ENCODE measurements at places on chromosomes 16 and 17. TPM values are rescaled to one million over a fixed set of nuclear protein-coding genes. Genes with fewer than 3 reads are reported as not detected.

HSD17B1 gene
- 0.56 TPM for total RNA-seq

- H3K4me1 ChIP-seq = no peaks in the 10 kb centered on the region
- no peaks in the 10 kb centered on the region for H3K36me3 ChIP-seq
- H3K4me3 ChIP-seq = no peak overlapping the region
- peak; percentile 3 for DNase-seq
These were observed 416.4 kb downstream of the CDH11 start for GRCh38 chr16:64705443-64705842.

DNA sequence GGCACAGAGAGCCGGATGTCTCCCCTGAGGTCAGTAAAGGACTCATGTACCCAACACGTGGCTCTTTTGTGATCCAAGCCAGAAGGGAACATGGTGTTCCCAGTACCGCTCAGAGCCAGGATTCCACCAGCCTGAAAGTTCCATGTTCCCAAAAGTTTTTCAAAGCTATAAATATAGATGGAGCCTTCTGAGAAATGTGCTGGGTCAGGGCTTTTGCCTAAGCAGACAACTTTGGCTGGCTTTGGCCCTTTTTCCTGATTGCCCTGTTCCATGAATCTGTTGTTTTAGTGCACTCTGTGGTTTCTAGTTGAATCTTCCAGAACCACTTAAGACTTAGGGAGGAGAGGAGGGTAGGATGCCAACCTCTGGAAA lies 128.5 kb upstream of the HS3ST2 start:
- no peaks in the 10 kb centered on the region for H3K36me3 ChIP-seq
- H3K4me3 ChIP-seq = no peak overlapping the region
- H3K4me1 ChIP-seq = no peaks in the 10 kb centered on the region
- peaks cover 13% of the 10 kb centered on the region for H3K27me3 ChIP-seq

- H3K36me3 ChIP-seq = peaks cover 38% of the 10 kb centered on the region
- H3K27ac ChIP-seq = peak overlapping the region; percentile 84
- H3K4me3 ChIP-seq = peak overlapping the region; percentile 80
- H3K27me3 ChIP-seq = no peaks in the 10 kb centered on the region
- peaks cover 3% of the 10 kb centered on the region for H3K4me1 ChIP-seq
These were observed 522 bp upstream of the POLDIP2 start for GRCh38 chr17:28357901-28358197.

- peaks cover 9% of the 10 kb centered on the region for H3K4me1 ChIP-seq
- no peaks in the 10 kb centered on the region for H3K27me3 ChIP-seq
- H3K4me3 ChIP-seq = no peak overlapping the region
- H3K27ac ChIP-seq = no peak overlapping the region
- H3K36me3 ChIP-seq = peaks cover 65% of the 10 kb centered on the region
These were observed 24.4 kb downstream of the SREBF1 start for GRCh38 chr17:17812211-17813054.

DNA sequence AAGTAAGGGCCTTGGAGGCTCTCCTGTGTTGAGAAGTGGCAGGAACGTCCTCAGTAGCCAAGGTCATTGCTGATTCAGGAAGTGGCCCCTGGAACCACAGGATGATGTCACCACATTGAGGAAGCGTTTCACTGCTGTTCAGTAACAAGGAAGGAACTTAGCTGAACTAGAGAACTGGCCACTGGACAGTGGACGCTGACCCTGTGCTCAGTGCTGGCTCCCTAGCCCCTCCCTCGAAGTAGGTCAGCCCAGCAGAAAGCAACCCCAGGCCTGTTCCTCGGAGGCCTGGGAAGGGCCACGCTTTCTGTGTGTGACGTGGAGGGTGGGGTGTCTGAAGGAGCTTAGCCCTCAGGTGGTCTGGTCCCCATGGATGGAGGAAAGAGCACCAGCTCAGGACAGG lies 58.3 kb downstream of the B9D1 start:
- H3K4me1 ChIP-seq = peaks cover 5% of the 10 kb centered on the region
- no peaks in the 10 kb centered on the region for H3K27me3 ChIP-seq
- peak; percentile 79 for DNase-seq
- no peak overlapping the region for H3K27ac ChIP-seq
- H3K4me3 ChIP-seq = no peak overlapping the region

GRCh38 chr17:73588891-73589290 lies 55.4 kb downstream of the SDK2 start:
- DNase-seq = no peak
- no peaks in the 10 kb centered on the region for H3K27me3 ChIP-seq
- H3K27ac ChIP-seq = no peak overlapping the region
- H3K4me1 ChIP-seq = no peaks in the 10 kb centered on the region
- no peaks in the 10 kb centered on the region for H3K36me3 ChIP-seq

DNA sequence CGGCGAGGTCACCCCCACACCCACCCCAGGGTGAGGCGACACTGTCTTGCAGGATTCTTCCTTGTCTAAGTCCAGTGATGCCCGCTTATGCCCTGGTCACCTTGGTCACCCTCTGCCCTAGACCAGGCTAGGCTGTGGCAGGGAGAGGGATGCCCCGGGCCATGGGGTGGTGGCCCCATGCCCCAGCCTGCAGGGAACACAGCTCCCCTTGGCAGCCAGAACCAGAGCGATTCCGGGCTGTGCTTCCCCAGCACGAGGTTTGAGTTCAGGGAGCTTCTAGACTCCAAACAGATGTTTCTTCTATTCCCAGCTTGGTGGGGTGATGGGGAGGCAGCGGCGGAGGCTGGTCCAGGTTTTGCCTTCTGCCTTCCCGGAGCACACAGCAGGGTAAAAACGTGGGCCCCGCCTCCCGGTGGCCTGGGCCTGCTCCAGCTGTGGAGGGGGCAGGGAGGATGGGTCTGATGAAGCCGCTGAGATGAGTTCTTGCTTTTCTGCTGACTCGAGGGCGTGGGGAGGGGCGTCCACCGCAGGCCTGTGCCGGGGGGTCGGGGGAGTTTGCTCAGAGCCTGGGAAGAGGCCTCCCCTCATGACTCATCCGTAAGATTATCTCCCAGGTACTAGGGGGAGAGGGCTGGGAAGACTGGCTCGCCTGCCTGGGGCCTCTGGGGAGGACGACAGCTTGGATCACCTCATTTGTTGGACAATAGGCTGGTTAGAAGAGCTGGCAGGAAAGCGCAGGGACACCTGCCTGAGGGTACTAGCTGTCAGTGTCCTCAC lies 15.4 kb downstream of the SMTNL2 start:
- H3K27me3 ChIP-seq = peaks cover 17% of the 10 kb centered on the region
- peak overlapping the region; percentile 68 for H3K27ac ChIP-seq
- H3K4me3 ChIP-seq = no peak overlapping the region
- peaks cover 20% of the 10 kb centered on the region for H3K4me1 ChIP-seq
- peak; percentile 15 for DNase-seq
- H3K36me3 ChIP-seq = no peaks in the 10 kb centered on the region

- H3K36me3 ChIP-seq = peaks cover 6% of the 10 kb centered on the region
- peak overlapping the region; percentile 60 for H3K27ac ChIP-seq
- DNase-seq = no peak
- no peaks in the 10 kb centered on the region for H3K27me3 ChIP-seq
- peak overlapping the region; percentile 100 for H3K4me3 ChIP-seq
- peaks cover 5% of the 10 kb centered on the region for H3K4me1 ChIP-seq
These were observed 483 bp downstream of the RPA1 start for GRCh38 chr17:1830288-1830687.

DNA sequence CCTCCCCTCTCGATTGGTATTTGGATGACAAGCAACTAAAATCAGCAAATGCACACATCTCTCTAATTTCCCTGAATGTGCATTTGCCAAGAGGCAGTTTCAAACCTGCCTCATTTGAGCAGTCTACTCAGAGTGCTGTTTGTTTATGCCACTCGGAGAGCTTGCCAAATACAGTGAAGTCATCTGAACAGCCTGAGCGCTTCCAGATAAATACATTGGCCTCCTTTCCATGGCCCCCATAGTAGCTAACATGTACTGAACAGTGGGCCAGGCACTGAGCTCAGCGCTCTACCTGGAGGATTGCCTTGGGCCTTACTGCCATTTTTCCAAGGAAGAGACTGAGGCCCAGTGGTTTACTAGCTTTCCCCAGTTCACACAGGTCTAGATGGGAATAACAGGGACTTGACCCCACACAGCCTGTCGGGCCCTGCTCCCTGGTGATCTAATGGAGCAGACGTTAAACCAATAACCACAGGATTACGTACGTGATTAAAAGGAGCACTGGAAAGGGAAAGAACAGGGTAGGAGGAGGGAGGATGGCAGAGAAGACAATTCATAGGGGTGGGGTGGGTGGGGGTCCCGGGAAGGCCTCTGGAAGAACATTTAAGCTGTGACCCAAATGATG lies 18.7 kb upstream of the ANKRD40CL start:
- peak overlapping the region; percentile 31 for H3K27ac ChIP-seq
- H3K4me3 ChIP-seq = no peak overlapping the region
- DNase-seq = peak; percentile 90
- H3K4me1 ChIP-seq = peaks cover 16% of the 10 kb centered on the region
- H3K27me3 ChIP-seq = no peaks in the 10 kb centered on the region

- no peaks in the 10 kb centered on the region for H3K36me3 ChIP-seq
- H3K27me3 ChIP-seq = peaks cover 7% of the 10 kb centered on the region
- no peak overlapping the region for H3K4me3 ChIP-seq
- DNase-seq = no peak
- H3K4me1 ChIP-seq = peaks cover 7% of the 10 kb centered on the region
These were observed 18.2 kb upstream of the ABR start for GRCh38 chr17:1197781-1198490.

- H3K36me3 ChIP-seq = no peaks in the 10 kb centered on the region
- no peak overlapping the region for H3K27ac ChIP-seq
- no peaks in the 10 kb centered on the region for H3K27me3 ChIP-seq
- H3K4me3 ChIP-seq = no peak overlapping the region
- H3K4me1 ChIP-seq = peaks cover 6% of the 10 kb centered on the region
- peak; percentile 85 for DNase-seq
These were observed 88.2 kb upstream of the HAS3 start for GRCh38 chr16:69017036-69017783.

KANSL1 gene
- 49.6 TPM for total RNA-seq

DNA sequence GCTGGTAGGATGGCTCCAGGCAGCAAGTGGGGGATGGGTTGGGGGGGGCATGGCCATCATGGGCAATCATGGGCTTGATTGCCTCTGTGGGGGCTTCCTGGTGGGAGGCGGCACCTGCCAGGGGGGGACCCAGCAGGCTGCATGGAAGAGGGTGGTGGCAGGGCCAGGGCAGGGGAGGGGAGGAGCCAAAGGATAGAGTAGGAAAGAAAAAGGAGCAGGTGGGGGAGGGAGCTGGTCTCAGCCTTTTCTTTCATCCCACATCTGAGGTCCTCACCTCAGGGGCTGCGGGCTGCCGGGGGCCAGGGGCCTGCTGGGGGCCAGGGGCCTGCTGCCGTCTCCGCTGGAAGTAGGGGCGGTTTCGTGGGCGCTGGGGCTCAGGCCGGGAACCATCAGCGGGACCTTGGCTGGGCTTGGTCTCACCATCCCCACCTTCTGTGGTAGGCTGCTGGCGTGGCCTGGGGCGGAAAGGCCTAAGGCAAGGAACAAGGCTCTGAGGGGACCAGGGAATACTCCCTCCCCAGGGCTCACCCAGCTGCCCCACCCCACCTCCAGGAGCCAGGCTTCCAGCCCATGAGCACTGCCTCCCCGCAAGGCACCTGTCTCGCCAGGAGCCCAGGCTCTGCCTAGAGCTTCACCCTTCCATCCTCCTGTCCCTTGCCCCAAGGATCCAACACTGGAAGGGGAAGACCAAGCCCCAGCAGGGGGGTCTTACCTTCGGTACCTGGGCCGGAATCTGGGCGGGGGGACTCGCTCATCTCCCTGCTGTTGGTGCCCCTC lies 5.0 kb downstream of the YBX2 start:
- no peaks in the 10 kb centered on the region for H3K4me1 ChIP-seq
- no peak overlapping the region for H3K4me3 ChIP-seq
- no peaks in the 10 kb centered on the region for H3K36me3 ChIP-seq
- H3K27me3 ChIP-seq = peaks cover 76% of the 10 kb centered on the region
- DNase-seq = no peak
- no peak overlapping the region for H3K27ac ChIP-seq

GRCh38 chr16:3317315-3317999 lies 12.2 kb downstream of the ZNF75A start:
- H3K4me3 ChIP-seq = no peak overlapping the region
- peak; percentile 6 for DNase-seq
- H3K27me3 ChIP-seq = no peaks in the 10 kb centered on the region
- H3K36me3 ChIP-seq = peaks cover 43% of the 10 kb centered on the region
- H3K4me1 ChIP-seq = no peaks in the 10 kb centered on the region
- H3K27ac ChIP-seq = no peak overlapping the region

- no peaks in the 10 kb centered on the region for H3K27me3 ChIP-seq
- H3K36me3 ChIP-seq = peaks cover 22% of the 10 kb centered on the region
- DNase-seq = peak; percentile 41
- no peak overlapping the region for H3K4me3 ChIP-seq
- H3K27ac ChIP-seq = no peak overlapping the region
These were observed 65.0 kb downstream of the MRM3 start for GRCh38 chr17:846901-847843.

DNA sequence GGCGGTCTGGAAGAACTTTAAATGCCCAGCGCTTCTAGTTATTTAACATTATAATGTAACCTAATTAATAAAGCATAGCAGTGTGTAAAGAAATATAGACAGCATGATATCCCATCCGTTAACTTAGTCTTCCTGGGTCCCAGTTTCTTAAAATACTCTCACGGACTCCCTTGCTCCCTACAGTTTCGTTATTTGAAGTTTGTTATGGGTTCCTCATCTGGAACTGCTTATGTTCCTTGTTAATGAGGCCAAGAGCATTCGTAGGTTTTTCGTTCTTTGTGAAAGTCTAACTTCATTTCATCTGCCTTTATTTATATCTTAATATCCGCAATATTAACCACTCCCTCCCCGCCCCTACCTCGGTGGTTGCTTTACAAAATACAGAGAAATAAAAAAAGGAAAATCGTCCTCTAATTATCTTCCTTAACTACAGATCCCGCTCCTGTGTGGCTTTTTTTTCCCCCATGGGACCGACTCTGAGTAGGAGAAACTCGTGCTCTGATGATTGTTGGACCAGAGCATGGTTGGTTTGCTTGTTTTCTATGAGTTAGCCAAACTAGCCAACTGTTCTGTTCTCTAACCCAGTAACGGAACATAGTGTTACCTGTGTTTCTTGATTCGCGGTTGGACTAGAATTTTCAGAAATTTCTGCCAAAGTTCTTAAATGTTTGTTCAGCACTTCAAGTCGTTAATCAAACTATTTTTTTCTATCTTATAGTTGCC lies 863 bp downstream of the ADPRM start:
- H3K27ac ChIP-seq = peak overlapping the region; percentile 72
- peaks cover 5% of the 10 kb centered on the region for H3K36me3 ChIP-seq
- H3K27me3 ChIP-seq = no peaks in the 10 kb centered on the region
- peak; percentile 10 for DNase-seq
- H3K4me3 ChIP-seq = peak overlapping the region; percentile 77
- peaks cover 2% of the 10 kb centered on the region for H3K4me1 ChIP-seq

ZC3H7A gene
- total RNA-seq = 33.3 TPM

DNA sequence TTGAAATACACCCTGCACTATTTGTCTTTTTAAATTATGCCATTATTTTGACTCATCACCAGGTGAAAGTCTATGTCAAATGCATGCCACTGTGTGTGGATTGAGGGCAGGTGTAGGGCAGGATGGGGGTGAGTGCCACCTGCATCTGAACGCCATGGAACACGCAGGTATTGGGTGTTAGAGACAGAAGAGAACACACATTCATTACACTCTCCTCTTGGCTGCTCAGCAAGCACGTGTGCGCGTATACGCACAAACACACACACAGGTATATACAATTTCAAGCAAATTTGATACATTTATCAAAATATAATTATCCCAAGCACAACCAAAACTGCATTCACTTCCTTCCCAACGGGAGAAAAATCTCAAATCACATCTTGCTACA lies 268.9 kb downstream of the NTN1 start:
- H3K27me3 ChIP-seq = no peaks in the 10 kb centered on the region
- no peaks in the 10 kb centered on the region for H3K36me3 ChIP-seq
- H3K4me3 ChIP-seq = no peak overlapping the region
- peaks cover 2% of the 10 kb centered on the region for H3K4me1 ChIP-seq
- no peak overlapping the region for H3K27ac ChIP-seq
- DNase-seq = no peak

KRTAP3-1 gene
- total RNA-seq = not detected

Data from IMR-90 (cell line).